ENCODE measurements at places on chromosomes 5 and 9.

DNA sequence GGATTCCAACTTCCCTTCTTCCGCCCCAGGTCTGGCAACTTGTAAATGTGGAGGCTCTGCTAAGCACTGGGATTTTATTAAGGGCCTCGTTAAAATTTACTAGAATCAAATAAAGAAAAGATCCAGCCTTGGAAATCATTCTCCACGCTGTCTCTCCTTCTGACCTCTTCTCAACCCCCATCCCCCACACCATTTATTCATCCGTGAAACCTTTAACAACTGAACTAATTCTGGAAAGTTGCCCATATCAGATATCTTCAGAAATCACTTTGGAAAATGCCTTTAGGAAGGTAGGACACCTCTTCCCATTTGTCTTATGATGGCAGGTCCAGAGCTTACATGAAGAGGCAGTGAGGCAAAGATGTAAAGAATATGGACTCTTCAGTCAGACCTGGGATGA is 288.5 kb downstream of the SLIT3 start:
- no peak for DNase-seq

DNA sequence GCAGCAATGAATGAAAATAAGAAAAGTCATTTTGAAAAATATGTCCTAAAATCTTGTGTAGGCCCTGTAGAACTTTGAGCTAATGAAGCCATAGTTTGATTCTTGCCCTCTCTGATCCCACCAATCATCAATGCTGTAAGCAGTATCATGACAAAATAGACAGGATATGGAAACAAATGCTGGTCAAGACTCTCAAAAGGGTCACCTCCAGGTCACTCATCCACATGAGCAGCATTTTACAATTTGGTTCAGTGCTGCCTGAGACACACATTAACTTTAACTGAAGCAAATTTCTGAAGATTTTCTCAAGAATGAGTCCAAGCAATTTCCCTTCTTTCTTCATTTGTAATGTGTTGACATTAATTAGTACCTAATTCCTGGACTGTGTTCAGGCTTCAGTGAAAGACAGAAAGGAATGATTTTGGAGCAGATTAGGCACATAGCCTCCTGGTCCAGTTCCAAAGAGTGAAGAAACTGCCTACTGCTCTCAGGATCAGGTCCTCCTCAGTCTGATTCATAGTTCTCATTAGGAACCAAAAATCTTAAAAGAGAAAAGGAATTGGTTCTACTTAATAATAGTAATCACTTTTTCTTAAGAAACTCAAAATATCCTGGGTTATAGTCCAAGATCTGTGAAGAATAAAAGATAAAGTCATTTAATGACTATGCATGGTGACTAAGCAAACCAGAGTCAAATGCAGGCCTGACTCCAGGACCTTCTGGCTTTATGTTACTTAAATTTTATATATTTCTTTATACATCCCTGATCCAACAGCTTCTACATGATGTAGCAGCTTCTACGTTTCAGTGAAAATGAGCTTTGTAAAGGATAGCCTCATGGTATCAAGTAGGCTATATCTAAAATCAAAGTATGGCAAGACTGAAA is 192.1 kb upstream of the RGMB start:
- no peak for DNase-seq

DNA sequence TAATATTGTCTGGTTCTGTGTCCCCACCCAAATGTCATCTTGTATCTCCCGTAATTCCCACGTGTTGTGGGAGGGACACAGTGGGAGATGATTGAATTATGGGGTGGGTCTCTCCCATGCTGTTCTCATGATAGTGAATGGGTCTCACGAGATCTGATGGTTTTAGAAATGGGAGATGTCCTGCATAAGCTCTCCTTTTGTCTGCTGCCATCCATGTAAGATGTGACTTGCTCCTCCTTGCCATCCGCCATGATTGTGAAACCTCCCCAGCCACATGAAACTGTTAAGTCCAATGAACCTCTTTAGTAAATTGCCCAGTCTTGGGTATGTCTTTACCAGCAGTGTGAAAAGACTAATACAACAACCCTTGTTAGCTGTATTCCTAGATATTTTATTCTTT is 44.5 kb downstream of the GIN1 start:
- DNase-seq, result no peak

DNA sequence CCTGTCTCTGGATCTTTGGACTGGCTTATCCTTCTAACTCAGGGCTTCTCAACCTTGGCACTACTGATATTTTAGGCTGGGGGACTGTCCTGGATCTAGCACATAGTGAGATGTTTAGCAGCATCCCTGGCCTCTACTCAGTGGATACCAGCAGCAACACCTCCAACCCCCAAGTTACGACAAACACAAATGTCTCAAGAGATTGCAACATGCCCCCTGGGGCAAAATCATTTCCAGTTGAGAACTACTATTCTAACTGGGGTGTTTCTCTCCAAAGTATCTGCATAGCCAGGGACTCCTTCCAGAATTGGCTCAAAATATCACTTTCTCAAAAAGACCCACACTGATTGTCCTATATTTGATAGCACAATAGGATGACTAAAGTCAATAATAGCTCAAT is 7.2 kb upstream of the TLR4 start:
- no peak for DNase-seq

DNA sequence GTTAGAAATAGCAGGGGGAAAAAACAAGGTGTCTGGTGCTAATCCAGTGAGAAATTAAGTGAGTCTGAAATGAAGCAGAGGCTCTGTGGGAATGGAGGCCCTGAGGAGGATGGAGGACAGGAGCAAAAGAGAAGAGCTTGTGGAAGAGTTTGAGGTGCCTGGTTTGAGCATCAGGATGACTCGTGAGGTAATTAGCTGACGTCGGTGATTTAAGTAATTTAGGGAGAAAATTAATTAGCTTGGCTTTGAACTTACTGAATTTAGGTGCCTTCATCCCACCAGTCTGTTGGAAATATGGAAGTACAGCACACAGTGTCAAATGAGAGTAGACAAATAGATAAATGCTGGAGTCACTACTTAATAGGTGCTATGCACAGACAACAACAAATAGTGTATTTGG is 103.0 kb upstream of the CDH6 start:
- no peak for DNase-seq
